ENCODE measurements at places on chromosomes 2 and 18.
A peak's percentile ranks its signal among the peaks of the same experiment; 100 is the strongest.

DNA sequence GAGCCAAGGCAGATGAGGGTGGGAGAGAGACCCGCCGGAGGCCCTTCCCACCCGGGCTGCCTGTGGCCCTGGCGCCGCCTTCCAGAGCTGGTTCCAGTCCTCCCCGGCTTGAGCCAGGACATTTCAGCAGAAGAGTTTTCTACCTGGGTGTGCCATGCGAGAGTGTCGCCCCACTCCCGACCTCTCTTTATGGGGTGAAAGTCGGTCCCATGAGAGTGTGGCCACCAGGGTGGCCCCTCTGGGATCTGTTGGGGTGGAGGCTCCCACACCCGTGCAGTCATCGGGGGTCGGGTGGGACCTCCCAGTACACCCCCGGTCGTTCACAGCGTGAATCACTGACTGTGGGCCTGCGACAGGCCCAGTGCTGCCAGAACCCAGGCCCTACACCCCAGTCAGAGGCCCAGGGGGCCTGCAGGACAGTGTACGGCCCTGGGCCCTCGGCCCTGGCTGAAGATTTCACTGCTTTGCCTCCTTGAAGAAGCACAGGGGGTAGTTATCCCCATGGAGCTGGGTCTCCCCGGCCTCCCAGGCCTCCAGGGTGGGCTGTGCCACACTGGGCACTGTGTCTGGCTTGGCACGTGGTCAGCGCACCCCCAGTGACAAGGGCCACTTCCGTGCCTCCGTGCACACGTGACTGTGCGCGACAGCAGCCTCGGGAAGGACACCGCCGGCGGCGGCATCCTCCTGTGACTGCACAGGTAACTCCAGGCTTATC is 5.9 kb downstream of the NFATC1 start:
- DNase-seq, result no peak

- DNase-seq, result no peak
Measured at GRCh38 chr18:61998957-61999356, 106.2 kb upstream of the RNF152 start.

GRCh38 chr2:95313296-95314131 is 16.4 kb downstream of the KCNIP3 start:
- no peak for DNase-seq

DNA sequence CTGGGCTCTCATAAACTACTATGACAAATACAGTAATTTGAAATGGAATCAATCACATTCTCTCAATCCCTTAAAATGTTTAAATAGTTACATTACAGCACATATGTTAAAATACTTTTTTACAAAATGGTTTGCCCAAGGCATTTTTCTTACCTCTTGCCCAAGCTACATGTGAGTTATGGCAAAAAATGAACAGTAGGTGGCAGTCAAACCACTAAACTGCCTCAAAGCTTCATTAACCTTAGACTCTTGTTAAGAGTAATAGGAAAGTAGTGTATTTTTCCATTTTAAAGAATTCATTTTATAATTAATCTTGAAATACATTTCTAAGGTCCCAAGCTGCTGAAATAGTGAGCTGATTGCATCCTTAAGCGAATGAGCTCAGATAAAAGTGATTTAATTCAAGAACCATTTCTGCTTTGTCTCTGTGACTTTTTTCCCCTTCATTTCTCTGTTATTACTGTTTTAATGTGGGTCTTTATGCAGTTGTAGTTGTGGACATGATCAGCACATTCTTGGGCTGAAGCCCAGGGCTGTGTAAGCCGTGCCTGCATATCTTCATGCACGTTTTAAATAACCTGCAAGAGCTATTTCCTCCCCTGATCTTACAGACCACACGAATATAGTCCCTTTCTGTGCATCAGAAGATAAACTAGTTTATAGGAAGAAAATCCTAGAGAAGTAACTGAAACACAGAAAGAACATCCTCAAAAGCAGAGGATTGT is 311.8 kb downstream of the LNPK start:
- peak; percentile 72 for DNase-seq

DNA sequence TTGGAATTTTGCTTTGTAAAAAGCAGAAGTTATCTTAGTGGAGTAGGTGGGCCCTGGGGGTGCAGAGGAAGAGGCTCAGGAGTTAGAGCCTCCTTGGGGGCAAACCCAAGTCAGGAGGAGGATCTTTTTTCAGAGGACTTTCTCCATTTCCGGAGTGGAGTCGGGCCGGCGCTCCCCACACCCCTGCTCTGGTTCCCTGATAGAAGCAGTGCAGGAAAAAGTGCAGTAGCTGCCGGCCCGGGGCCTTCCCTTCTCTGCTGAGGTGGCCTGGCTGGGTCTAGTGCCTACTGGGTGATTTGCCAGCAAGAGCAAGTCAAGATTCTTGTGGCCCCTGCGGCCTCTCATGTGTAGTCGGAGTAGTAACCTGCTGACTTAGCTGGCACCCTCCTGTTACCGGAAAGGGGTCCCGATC is 124.2 kb upstream of the HS6ST1 start:
- no peak for DNase-seq

DNA sequence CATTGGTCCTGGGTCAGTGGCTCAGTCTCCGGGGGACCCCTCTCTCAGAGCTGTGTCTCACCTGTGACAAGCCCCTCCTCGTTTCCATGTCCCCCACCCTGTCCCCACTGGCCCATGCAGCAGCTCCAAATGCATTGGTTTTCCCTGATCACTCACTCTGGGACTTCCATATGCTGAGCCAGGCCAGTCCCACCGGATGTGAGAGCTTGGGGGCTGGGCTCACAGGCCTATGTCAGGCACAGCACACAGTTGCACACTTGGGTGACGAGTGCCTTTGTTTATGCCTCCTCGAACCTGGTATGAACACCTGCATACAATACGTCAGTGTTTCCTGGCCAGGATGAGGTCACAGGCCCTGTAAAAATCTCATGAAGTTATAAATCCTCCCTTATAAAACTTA is 232.5 kb downstream of the TFCP2L1 start:
- no peak for DNase-seq

DNA sequence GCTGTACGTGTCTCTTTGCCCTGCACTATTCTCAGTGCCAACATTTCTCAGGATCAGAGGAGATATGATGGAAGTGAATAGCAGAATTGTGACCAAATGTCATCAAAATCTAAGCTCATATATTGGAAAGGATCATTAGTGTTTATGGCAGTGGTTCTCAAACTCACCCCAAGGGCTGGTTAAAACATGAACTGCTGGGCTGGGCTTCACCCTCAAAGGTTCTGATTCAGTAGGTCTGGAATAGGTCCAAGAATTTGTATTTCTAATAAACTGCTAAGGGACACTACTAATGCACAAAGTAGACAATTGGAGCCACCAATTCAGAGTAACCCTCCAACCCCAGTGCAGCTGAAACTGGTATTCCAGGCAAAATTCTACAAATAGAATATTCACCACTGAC is 317.9 kb upstream of the UBE2E3 start:
- no peak for DNase-seq

DNA sequence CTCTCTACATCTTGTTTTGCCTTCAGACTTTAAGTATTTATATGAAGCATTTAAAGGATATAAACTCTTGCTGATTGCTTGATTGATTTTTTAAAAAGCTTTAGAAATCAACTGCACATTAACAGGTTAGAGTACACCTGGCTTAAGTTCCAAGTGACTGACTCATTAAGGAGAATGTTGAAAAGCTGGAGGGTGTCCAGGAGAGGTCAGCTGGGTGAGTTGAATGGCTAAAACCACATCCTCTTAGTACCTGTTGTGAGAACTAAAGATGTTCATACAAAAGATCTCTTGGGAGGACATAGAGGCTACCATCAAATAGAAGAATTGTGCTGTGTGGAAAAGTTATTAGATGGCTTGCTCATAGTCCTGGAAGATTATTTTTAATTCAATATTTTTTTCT is 206.8 kb downstream of the TXNL1 start:
- no peak for DNase-seq

GRCh38 chr2:44970846-44971450 is 29.4 kb downstream of the SIX3 start:
- DNase-seq, result no peak

DNA sequence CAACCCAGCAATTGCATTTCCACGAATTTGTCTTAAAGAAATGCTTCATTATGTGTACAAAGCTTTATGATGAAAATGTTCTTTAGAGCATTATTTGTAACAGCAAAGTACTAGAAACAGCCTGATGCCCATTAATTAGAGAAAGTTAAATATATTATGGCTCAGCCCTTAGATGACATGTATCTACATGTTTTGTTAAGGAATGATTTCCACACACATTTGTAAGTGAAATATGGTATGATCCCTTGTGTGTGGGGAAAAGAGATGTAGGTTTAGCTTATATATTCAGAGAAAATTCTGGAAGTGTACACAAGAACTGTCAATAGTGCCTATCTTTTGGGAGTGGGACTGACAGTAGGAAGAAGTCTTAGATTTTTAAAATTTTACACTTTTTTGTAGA is 3.8 kb upstream of the PTPN4 start:
- DNase-seq, result no peak

DNA sequence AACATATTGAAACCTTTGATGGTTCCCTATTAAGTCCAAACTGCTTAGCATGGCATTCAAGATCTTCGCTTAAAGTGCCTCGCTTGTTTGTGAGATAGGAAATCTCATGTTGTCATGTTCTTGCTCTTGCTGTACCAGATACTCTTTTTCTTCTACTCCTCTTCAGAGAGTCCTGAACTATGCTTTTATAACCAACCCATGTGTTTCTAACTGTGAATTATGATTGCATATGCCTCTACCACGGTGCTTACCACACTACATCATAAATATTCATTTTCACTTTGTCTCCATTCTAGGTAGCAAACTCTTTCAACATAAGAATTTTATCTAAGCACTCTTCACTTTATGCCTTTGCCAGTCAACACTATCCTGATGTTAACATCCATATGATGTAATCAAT is 23.6 kb downstream of the STAT4 start:
- no peak for DNase-seq

GRCh38 chr18:74281980-74282754 is 9.6 kb downstream of the CYB5A start:
- DNase-seq, result no peak

- no peak for DNase-seq
Measured at GRCh38 chr2:27282892-27283291, 663 bp downstream of the TRIM54 start.

DNA sequence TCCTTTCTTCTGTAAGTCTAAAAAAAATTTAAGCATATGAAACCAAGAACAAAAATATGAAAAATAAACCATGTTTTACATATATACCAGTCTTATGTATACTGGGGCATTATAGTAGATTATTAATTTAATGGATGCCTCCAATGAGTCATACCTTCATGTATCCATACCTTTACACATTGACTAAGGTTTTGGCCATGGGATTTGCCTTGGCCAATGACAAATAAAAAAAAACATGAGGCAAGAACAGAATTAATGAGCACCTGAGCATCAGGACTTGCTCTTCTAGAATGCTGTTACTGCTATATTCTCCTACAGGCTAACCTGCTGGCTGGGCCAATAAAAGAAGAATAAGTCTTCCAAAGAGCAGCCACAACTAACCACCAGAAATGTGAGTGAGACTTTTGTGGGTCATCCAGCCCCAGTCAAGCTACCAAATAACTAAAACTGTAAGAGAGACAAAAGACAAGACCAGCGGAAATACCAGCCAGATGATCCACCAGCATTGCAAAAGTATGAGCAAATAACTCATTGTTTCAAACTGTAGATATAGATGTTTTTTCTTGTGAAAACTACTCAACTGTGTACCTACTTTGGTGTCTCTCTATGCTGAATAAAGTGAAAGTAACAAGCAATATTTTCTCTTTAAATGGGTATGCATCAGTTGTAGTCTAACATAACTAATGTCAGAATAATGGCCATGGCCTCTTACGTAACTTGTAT is 749.6 kb upstream of the VRK2 start:
- no peak for DNase-seq

- DNase-seq, result no peak
Measured at GRCh38 chr2:2890901-2891300, 486.7 kb downstream of the EIPR1 start.

GRCh38 chr2:235747001-235747785 is 253.3 kb downstream of the AGAP1 start:
- no peak for DNase-seq

DNA sequence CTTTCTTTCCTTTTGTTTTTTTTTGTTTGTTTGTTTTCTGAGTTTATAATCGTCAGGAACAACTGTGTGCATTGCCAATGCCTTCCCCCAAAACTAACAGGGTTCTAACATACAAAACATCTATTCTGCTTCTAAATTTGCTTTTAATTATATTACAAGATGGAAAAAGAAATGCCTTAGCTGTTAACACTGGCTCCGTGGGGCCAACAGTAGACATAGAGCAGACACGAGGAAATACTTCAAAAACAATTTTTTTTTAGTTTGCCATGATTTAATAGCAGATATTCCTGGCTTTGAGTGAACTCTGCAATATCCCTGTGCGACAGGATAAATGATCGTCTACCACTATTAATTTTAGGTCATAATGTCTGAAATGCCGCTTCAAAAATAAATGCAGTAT is 153.3 kb upstream of the HNRNPA3 start:
- DNase-seq, result no peak

- no peak for DNase-seq
Measured at GRCh38 chr2:204353823-204354222, 191.5 kb upstream of the PARD3B start.

DNA sequence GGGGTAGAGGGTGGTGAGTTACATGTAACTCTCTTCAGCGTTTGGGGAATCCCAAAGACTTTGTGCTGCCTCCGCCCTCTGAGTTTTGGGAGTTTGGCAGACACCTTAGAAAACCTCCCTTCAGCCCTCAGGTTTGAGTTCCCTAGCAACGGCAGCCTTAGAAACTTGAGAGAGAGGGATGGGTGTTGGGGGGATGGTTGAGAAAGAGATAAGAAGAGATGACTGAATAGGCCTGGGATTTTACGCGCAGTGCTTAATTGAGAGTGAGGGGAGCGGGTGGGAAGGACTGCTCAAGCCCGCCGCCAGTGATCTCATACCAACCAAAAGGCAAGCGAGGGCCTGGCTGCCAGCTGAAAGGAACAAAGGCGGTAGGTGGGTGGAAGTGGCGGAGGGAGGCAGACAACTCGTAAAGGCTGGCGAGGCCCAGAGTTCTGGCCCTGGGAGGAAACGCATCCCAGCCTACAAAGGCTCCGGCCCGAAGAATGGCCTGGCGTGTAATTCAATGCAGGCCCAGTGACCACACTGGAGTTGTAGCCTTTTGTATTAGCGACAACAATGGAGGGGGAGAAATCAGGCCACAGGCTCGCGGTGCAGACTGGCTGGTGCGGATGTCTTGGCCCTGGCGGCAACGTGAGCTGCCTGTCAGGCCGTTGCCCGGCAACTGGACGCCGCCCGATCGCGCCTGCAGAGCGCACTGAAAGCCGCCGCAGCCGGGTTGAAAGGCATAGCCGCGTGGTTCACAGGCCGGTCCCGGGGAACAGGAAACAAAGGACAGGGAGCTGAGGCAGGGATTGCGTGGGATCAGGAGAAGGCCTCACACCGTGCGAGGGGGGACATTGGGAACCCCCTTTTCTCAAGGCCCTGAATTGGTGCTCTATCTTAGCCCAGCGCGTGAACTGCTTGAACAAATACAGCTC is 39.9 kb upstream of the DARS1 start:
- DNase-seq, result peak; percentile 31

DNA sequence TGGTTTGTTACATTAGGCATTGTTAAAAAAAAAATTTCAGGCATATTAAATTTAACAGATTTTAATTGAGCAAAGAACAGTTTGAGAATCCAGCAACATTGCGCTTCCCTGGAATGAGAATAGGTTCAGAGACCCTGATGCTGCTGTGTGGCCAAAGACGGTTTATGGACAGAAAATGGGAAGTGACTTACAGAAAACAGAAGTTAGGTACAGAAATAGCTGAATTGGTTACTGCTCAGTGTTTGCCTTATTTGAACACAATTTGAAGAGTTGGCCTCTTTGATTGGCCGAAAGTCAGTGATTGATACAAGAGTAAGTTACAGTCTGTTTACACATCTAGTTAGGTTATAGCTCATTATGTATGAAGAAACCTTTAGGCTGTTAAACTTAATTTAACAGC is 6.0 kb upstream of the NEDD4L start:
- no peak for DNase-seq
